GM12891 (cell line): ENCODE measurements at places on chromosomes 2 and 18.

DNA sequence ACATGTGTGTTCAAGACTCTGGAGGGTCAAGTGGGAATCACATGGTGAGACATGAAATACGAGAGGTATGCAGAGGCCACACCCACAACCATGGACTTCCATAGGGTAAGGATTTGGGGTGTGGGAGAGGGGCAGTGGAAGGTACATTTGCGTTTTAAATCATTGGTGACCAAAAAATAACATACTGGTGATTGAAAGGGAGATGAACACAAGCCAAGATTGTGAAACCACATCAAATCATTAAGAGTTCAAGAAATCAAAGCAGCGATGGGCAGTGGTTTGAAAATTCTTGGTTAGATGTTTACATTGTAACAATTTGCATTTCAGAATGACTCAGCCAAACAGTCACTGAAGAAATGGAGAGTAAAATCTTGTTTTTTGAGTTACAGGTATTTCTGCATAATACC is 1.9 kb upstream of the CABYR start:
- no peak for DNase-seq

GRCh38 chr2:23947350-23947749 is 7.1 kb downstream of the UBXN2A start:
- no peak for DNase-seq

GRCh38 chr2:41989501-41990180 is 58.2 kb upstream of the PKDCC start:
- no peak for DNase-seq

GRCh38 chr18:10304853-10305252 is 149.6 kb upstream of the APCDD1 start:
- no peak for DNase-seq

GRCh38 chr18:74597034-74597661 is 522 bp upstream of the ZNF407 start:
- peak; percentile 30 for DNase-seq

DNA sequence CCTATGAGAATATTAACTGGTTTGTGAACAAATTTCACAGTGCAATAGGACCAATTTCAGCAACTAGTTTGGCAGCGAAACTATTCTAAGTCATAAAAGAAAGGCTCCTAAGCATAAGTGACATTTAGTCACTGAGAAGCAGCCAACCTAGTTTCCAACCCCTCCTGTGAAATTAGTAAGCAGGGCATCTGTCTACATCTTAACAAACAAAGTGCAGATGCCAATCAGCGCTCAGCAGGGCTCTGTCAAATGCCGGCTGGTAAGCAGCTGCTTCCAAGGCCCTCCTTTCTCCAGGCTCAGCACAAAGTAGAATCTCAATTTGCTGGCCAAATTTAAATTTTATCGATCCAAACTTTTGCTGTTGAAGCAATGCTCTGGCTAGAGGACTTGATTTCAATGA is 124.7 kb downstream of the ICOS start:
- no peak for DNase-seq

- DNase-seq: no peak
These were observed 106.0 kb downstream of the DTNB start for GRCh38 chr2:25567406-25567805.

GRCh38 chr2:170554278-170554955 is 160.7 kb upstream of the SP5 start:
- no peak for DNase-seq

DNA sequence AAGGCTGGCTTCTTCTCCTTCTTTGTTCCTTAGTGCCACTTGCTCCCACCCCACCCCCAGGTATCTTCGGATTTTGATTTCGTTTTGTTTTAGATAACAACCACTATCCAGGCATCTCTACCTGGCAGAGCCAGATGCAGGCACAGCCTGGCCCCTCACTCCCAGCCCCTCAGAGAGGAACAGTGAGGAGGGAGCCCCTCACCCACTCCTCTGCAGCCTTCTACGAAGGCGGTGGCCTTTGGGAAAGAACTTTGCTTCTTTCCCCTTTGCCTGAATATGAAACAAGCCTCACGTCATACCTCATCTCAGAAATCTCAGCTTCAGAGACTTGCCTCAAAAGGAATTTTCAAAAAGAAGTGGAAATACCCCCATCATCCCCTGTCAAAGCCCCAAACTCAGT is 6.3 kb upstream of the CYP26B1 start:
- DNase-seq: no peak
